Muscle of back (tissue), 13 donors: ENCODE measurements at places on chromosomes 4 and X.

DNA sequence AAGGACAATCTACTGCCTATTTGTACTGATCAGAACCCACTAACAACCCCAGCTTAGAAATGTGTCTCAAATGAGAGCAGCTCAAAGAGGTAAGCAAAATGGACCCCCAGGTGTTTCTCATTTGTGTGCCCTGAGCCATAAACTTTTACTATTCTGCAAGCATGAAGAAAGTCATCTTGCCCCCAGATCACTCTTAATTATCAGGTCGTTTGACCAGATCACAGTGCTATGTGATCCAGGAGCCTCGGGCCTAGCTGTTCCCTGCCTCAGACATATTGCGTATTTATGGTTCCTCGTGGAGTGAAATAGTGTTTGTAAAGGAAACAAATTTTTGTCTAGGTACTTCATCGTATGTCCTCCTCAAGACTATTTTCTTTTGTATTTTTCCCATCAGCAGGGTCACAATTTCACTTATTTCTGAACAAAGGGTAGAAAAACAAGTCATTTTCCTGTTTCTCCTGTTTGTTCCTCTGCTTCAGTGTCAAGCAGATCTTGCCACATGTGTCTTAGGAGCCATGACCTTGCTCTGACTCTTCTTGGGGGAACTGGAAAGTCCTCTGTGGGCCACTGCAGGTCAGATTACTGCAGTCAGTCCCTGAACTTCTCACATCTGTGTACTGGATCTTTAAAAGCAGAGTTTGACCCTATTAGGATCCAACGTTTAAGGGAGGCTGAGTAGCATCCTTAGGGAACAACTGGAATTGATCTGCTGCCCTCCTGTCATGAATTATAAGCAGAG lies 194.9 kb downstream of the PALLD start:
- no peak for DNase-seq

DNA sequence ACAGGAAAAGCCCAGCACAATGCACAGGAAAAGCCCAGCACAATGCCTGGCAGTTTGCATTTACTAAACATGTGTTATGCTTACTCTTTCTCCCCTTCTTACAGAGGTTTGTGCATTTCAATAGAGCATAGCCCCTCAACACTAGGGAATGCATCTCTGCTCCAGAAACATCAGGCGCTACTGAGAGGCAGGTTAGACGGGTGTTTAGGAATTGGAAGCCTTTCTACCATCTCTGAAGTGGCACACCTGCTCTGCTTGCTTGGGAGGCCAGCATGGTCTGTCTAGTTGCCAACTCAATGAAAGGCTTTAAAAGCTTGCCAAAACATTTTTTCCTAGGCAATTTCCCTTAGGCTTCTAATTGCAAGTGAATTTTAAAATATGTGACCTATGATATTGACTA lies 55.7 kb downstream of the GRID2 start:
- DNase-seq = no peak

GRCh38 chrX:1853916-1854315 lies 239.1 kb downstream of the ASMT start:
- no peak for DNase-seq

GRCh38 chr4:38563707-38564495 lies 100.1 kb upstream of the KLF3 start:
- peak; percentile 59 for DNase-seq

DNA sequence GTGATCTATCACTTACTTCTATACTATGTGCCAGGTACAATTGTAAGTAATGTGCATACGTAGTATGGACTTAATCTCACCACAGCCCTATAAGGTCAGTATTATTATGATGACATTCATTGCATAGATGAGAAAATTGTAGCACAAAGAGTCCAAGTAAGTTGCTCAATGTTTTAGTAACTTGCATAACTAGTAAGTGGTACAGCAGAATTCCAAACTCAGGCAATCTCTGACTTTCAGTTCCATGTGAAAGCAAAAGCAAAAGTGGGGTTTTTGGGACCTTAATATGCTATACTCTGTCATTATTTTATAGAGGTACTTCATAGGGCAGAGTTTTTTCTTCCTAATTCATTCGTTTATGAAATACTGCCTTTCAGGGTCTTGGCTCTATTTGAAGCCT lies 188.8 kb upstream of the VEGFC start:
- DNase-seq = no peak

GRCh38 chr4:125639182-125639621 lies 324.4 kb downstream of the FAT4 start:
- no peak for DNase-seq

DNA sequence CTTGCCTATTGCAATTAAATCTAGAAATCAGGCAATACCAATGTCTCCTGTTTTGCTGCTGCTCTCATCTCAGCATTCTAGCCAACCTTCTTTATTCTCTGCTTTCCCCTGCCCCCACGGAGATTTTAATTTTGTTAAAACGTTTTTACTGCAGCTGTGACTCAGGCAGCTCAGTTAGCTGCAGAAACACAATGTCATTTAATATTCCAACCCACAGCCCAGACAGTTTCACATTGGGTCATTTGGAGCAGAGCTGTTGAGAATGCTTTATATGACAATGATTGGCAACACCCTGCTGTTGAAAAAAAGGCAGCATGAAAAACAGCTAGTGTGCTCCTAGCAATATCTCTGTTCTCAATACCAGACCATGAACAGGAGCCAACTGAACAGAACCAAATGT lies 12.6 kb upstream of the SLC10A4 start:
- DNase-seq = no peak

- DNase-seq = no peak
Measured at GRCh38 chrX:75228854-75229253, 45.0 kb upstream of the UPRT start.

- DNase-seq = no peak
Measured at GRCh38 chrX:10099411-10099810, 57.4 kb upstream of the CLCN4 start.

DNA sequence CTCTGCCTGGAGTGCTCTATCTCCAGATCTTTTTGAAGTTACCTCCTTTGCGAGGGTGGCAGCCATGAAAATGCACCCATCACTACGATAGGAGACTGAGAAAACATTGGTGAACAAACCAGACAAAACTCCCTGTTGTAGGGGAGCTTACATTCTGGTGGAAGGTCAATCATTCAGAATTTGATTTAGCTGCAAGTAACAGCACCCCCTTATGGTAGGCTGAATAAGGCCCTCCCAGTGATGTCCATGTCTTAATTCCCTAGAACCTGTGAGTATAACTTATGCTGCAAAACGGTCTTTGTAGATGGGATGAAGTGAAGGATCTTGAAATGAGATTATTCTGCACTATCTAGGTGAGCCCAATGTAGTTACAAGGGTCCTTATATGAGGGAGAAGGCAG lies 5.6 kb upstream of the TEC start:
- no peak for DNase-seq

DNA sequence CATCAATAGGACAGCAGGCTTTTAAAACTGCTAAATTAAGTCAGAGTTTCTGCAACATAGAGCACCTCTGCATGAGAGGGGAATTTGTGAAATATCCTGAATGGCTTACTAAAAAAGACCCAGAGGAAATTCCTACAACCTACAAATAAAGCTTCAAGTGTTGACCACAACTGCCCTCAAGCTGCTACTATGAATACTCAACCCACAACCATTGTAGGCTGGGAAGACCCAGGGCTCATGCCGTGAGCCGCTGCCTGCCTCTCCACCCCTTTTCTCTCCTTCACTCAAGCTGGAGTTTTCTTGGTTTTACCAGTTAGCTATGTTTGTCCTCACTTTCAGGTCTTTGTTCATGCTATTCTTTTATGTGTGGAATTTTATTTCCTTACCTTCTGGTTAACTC lies 151.6 kb downstream of the EMCN start:
- DNase-seq = no peak

DNA sequence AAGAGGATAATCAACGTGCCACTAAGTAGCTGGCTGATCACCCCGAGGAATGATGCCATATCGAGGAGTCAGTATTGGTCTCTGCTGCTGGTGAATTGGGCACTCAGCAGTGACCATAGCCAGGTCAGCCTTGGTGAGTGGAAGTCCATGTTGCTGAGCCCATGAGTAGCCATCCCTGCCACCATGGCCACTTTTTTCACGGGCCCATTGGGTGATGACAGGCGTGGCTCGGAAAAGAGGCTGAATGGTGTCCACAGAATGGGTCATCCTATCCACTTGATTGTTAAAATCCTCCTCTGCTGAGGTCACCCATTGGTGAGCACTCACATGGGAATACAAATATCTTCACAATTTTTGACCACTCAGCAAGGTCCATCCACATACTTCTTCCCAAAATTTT lies 114.4 kb downstream of the UBE2NL start:
- DNase-seq = no peak

DNA sequence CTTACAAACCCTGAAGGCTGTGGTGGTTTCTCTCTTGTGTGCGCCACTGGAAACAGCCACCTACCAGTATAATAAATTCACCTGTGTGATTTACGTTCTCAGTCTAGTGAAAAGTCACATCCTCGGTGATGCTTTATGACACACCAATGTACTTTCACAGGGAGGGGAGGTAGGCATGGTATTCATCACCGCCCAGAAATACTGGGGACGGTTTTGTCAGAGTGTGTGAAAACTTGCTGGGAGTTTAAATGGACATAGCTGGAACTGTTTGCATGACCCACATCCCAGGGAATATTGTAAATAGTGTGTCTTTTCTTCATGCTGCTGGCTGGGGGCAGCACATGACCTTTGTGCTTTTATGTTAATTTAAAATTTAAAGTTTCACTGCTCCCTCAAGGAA lies 421.8 kb downstream of the MAPK10 start:
- no peak for DNase-seq

DNA sequence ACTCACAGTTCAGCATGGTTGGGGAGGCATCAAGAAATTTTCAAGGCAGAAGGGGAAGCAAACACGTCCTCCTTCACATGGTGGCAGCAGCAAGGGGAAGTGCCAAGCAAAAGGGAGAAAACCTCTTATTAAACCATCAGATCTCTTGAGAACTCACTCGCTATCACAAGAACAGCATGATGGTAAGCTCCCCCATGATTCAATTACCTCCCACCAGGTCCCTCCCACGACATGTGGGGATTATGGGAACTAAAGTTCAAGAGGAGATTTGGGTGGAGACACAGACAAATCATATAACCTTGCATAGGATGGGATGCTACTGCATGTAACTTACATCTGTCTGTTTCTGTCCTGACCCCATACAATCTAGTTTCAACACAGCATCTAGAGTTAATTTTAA lies 511.8 kb upstream of the ARX start:
- DNase-seq = peak; percentile 24

DNA sequence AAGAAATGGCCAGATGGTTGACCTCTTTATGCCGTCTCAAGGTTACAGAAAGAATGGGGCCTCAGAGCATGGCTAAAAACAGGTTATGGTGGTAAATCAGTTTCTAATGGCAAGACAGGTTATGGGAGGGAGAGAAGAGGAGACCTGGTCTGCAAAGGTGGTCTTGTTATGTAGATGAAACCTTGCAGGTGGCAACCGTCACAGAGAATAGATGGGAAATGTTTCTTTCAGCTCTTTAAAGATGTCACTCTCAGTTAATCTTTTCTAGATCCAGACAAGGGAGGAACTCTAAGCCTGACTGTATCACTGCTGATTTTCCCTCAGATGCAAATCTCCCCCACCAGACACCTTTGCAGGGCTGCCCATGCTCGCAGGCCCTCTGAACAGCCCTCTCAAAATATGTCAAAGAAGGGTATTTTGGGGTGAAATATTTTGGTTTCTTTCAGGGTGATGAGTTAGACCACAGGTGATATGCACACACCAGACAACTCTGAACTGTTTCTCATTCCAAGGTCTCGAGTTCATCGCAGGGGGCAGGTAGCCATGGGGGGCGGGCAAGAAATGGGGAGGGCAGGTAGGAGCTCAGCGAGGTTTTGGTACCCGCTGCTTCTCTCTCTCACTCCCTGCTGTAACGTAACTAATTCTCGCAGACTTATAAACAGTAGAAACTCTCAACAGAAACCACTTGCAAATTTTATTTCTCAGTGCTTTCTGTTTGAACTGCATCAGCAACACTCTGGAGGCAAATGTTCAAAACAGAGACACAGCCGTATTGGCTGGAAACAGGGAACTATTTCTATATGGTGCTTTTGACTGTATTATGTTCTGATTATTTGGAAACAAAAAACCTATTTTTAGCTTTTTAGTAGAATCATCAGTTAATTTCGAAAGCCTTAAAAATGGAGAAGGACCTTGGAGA lies 32.4 kb downstream of the CASP3 start:
- DNase-seq = no peak

DNA sequence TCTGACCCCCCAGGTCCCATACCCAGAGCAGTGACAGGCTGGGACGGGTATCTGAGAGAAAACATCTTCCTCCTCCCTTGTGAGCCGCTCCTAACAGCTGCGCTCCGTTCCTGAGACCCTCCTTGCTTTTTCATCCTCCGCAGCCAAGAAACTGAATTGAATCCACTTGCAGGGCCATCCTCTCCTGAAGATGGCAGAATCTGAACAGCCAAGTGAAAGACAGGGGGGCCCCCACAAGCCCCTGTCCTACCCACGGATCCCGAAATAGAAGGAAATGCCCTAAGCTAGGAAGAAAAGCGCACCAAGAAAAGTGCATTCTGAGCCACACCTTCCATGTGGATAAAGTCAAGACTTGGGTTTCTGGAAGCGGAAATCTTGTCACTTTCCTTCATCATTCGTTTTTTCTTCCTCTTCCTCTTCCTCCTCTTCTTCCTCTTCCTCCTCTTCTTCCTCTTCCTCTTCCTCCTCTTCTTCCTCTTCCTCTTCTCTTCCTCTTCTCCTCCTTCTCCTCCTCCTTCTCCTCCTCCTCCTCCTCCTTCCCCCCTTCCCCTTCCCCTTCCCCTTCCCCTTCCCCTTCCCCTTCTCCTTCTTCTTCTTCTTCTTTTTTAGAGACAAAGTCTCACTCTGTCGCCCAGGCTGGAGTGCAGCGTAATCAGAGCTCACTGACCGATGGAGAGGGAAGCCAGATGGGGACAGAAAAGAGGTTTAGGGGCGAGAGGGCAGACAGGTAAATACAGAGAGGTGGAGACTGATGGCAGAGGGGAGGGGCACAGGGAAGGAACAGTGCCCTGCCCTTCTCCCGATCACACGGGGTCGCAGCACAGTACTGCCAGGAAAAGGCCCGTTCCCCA lies 86.0 kb upstream of the WWC2 start:
- no peak for DNase-seq

GRCh38 chr4:157170321-157170720 lies 50.2 kb upstream of the GRIA2 start:
- no peak for DNase-seq

DNA sequence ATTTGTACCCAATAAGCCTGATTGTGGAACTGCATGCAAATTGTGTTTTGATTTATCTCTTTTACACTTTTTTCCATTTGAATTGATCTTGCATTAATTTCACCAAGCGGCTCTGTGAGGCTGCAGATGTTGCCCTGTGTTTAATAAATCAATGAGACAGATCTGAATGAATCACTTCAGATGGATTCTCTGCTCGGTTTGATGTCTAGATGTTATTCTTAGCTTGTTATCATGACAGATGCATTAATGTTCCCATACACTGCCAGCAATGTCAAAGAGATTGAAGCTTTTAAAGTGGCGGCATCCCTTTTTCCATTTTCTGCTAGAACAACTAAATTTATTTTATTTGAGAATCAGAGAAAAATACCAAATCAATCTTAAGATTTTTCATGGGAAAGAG lies 6.3 kb downstream of the DACH2 start:
- DNase-seq = no peak

- DNase-seq = no peak
Measured at GRCh38 chr4:148094149-148094548, 348.1 kb downstream of the NR3C2 start.

- no peak for DNase-seq
Measured at GRCh38 chrX:10047631-10048030, 80.5 kb downstream of the CLDN34 start.

- DNase-seq = no peak
Measured at GRCh38 chr4:82138374-82138773, 235.4 kb downstream of the HNRNPD start.

GRCh38 chr4:83716874-83717273 lies 181.0 kb downstream of the GPAT3 start:
- no peak for DNase-seq
